ENCODE measurements at places on chromosomes 3 and 15. TPM values are rescaled to one million over a fixed set of nuclear protein-coding genes. Genes with fewer than 3 reads are reported as not detected.

DNA sequence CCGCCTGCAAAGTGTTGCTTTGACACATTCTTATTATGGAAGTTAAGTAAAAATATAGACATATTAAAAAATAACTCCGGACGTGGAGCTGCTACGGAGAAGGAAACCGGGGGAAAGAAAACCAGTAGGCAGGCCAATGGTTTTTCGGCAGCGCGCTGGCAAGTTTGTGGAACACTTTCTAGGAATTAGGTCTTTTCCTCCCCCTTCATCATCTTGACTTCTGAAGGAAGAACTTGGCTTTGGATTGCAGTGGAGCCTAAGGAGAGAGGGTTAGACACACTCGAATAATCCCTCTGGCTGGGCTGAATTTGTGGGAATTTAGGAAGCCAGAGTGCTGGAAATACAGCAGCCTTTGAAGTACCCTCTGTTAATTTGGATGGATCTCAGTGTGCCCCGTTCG lies 317 bp downstream of the ROBO2 start:
- H3K36me3 ChIP-seq, result no peaks in the 10 kb centered on the region
- peak overlapping the region; percentile 52 for H3K4me3 ChIP-seq
- H3K27me3 ChIP-seq, result no peaks in the 10 kb centered on the region
- peaks cover 4% of the 10 kb centered on the region for H3K4me1 ChIP-seq

DNA sequence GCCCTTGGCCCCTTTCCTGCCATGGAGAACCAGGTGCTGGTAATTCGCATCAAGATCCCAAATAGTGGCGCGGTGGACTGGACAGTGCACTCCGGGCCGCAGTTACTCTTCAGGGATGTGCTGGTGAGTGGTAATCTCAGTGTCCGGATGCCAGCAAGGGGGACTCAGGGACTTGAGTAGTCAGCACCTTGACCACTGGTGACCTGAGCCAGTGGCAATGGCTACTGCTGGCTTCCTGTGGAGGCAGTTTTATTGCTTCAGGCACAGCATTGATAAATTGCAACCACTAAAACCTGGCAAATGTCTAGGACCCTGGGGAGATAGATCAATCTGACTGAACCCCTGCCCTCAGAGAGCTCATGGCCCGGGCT lies 830 bp downstream of the MAP2K5 start:
- no peaks in the 10 kb centered on the region for H3K27me3 ChIP-seq
- H3K4me3 ChIP-seq, result peak overlapping the region; percentile 73
- peaks cover 5% of the 10 kb centered on the region for H3K36me3 ChIP-seq
- peak overlapping the region; percentile 87 for H3K27ac ChIP-seq
- H3K4me1 ChIP-seq, result peaks cover 12% of the 10 kb centered on the region
- DNase-seq, result peak; percentile 38

- DNase-seq, result no peak
- H3K27ac ChIP-seq, result no peak overlapping the region
- H3K27me3 ChIP-seq, result no peaks in the 10 kb centered on the region
- H3K4me1 ChIP-seq, result no peaks in the 10 kb centered on the region
Measured at GRCh38 chr3:24151594-24151993, 206.5 kb downstream of the NR1D2 start.

DNA sequence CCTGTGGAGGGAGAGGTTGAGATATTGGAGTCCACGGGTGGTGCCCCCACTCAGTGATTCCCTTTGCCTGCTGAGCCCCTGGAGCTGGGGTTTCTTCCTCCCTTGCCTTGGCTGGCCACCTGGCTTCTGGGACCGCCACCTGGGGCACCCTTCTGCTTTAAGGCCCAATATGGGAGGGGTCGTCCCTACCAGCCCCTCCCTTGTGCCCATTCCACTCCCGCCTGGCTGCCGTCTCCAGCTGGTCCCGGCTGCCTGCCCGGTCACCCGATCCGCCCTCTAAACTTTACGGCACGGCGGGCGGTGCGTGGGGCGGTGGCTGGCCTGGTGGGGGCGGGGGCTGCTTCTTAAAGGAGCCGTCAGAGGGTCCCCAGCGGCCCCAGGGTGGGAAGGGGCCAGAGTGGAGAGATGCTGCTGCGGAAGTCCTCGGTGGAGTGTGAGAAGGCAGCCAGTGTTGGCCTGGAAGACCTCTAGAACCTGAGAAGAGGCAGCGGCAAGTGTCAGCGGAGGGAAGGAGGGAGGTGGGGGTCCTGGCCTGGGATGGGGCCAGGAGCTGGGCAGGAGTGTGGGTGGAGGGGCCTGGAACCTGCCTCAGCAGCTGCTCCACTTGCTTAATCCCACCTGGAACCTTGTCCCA lies 1.6 kb upstream of the SEMA3B start:
- H3K27me3 ChIP-seq, result no peaks in the 10 kb centered on the region
- H3K36me3 ChIP-seq, result no peaks in the 10 kb centered on the region
- no peaks in the 10 kb centered on the region for H3K4me1 ChIP-seq

- H3K36me3 ChIP-seq, result no peaks in the 10 kb centered on the region
- DNase-seq, result no peak
- H3K27me3 ChIP-seq, result no peaks in the 10 kb centered on the region
- no peak overlapping the region for H3K4me3 ChIP-seq
- H3K27ac ChIP-seq, result no peak overlapping the region
- no peaks in the 10 kb centered on the region for H3K4me1 ChIP-seq
Measured at GRCh38 chr3:17733215-17733614, 9.2 kb downstream of the TBC1D5 start.

RAB11A gene
- total RNA-seq, result 40.6 TPM

DNA sequence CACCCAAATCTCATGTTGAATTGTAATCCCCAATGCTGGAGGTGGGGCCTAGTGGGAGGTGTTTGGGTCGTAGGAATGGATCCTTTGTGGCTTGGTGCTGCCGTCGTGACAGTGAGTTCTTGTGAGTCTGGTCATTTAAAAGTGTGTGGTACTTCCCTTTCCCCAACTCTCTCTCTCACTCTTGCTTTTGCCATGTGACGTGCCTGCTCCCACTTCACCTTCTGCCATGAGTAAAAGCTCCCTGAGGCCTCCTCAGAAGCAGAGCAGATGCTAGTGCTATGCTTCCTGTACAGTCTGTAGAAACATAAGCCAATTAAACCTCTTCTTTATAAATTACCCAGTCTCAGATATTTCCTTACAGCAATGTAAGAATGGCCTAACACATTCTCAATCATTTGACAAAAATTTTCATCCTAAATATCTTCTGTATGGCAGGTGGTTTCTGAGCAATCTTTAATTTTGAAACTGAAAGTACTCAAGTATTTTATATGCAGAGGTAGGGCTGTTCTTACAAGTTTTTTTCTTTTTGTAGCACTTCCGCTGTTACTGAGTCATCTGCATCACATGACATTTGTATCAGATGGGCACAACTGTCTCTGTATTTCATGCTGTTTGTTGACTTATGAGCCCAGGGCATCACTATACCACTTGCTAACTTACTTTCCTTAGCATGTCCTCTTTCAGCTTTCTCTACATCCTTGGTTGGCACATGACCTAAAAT lies 8.8 kb downstream of the RPL39L start:
- H3K27me3 ChIP-seq, result no peaks in the 10 kb centered on the region
- no peaks in the 10 kb centered on the region for H3K4me1 ChIP-seq
- no peak overlapping the region for H3K4me3 ChIP-seq

DNA sequence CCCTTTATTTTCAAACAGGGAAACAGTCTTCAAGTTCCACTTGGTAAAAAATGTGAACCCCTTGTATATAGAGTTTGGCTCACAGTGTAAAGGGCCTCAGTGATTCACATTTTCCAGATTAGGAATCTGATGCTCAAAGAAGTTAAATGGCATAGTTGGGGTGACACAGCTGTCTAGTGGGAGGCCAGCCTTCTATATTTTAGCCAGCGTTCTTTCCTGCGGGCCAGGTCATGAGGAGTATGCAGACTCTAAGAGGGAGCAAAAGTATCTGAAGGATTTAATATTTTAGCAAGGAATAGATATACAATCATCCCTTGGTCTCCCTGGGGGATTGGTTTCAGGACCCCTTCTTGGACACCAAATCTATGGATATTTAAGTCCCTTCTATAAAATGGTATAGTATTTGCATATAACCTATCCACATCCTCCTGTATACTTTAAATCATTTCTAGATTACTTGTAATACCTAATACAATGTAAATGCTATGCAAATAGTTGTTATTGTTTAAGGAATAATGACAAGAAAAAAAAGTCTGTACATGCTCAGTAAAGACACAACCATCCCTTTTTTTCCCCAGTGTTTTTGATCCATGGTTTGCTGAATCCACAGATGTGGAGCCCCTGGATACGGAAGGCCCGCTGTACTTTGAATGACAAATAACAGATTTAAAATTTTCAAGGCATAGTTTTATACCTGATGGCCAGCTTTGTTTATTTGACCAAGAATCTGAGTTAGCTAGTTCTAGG lies 7.0 kb downstream of the B2M start:
- H3K4me3 ChIP-seq, result no peak overlapping the region
- H3K27ac ChIP-seq, result no peak overlapping the region
- H3K4me1 ChIP-seq, result peaks cover 8% of the 10 kb centered on the region
- DNase-seq, result no peak
- H3K36me3 ChIP-seq, result peaks cover 43% of the 10 kb centered on the region

GRCh38 chr15:32987067-32987466 lies 207.4 kb downstream of the FMN1 start:
- no peaks in the 10 kb centered on the region for H3K36me3 ChIP-seq
- peaks cover 3% of the 10 kb centered on the region for H3K27me3 ChIP-seq
- no peak for DNase-seq
- H3K27ac ChIP-seq, result no peak overlapping the region

MESP2 gene
- not detected for total RNA-seq

DNA sequence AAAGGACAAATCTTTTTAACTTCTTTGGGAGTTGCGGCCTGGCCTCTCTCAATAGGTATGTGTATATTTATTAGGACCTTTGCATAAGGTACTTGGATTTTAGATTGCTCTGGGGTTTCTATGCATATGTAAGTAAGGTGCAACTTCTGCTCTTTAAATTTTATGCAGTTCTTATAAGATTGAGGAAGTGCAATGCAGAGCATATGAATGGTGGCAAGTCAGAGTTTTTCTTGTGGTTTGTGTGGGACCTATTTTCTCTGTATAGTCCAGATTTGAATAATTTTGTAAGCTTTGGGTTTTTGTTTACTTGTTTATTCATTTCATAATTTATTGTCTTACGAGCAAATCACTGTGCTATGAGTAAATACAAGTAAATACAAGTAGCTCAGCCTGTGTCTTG lies 101.5 kb downstream of the ATG7 start:
- no peak overlapping the region for H3K4me3 ChIP-seq
- no peaks in the 10 kb centered on the region for H3K4me1 ChIP-seq
- no peaks in the 10 kb centered on the region for H3K27me3 ChIP-seq
- DNase-seq, result no peak
- peaks cover 9% of the 10 kb centered on the region for H3K36me3 ChIP-seq
- no peak overlapping the region for H3K27ac ChIP-seq

DNA sequence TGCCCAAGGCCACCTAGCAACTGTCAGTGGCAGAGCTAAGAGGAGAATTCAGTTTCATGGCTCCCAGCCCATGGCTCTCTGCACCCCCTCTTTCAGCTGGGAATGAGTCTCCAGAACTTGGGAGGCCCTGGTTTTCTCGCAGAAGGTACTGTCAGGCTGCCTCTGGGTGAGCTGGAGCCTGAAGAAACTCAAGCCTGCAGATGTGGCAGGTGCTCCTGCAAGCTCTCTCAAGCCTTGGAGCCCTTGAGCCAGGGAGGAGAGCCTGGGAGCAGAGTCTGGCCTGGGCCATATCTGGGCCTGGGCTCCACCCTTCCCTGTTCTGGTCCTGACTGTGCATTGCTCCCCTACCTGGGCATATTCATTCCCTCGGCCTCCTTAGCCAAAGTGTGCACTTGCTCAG lies 74.4 kb upstream of the TLE3 start:
- no peak for DNase-seq
- no peak overlapping the region for H3K27ac ChIP-seq
- H3K27me3 ChIP-seq, result no peaks in the 10 kb centered on the region
- H3K4me3 ChIP-seq, result no peak overlapping the region

DNA sequence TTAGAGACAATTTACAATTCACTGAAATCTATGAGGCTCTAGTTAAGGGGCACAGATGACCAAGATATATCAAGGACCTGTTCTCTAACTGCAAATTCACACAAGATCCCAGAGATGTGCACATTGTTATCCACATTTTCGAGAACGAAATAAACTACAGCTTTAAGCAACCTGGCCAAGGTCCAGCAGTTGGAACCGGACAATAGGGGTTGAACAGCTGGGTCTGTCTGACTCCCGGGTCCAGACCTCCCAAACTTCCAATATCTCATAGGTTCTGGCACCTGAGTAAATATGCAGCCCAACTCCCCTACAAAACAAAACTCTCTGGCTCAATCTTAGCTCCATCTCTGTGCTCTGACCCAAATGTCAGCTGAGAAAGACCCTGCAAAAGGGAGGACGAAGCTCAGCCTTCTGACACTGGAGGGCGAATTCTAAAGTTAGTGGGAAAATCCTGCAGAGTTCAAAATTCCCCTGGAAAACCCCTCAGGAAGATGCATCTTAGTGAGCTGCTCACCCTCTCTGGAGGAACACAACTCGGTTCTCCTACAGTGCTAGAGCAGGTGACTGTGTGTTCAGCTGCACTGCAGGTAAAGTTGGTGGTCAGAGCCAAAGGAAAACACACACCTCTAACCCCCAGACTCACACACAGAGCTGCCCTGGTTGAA lies 14.2 kb upstream of the SPATA12 start:
- no peaks in the 10 kb centered on the region for H3K27me3 ChIP-seq
- no peak overlapping the region for H3K4me3 ChIP-seq
- no peaks in the 10 kb centered on the region for H3K4me1 ChIP-seq
- no peaks in the 10 kb centered on the region for H3K36me3 ChIP-seq

MKRN2 gene
- total RNA-seq, result 17.3 TPM

- H3K4me1 ChIP-seq, result no peaks in the 10 kb centered on the region
- H3K36me3 ChIP-seq, result no peaks in the 10 kb centered on the region
- H3K4me3 ChIP-seq, result no peak overlapping the region
- H3K27ac ChIP-seq, result no peak overlapping the region
- DNase-seq, result no peak
Measured at GRCh38 chr3:23303601-23304217, 100.6 kb downstream of the UBE2E2 start.

ISY1 gene
- total RNA-seq, result 6.4 TPM

CYP11A1 gene
- 0.47 TPM for total RNA-seq

- H3K27me3 ChIP-seq, result no peaks in the 10 kb centered on the region
- no peak overlapping the region for H3K4me3 ChIP-seq
- DNase-seq, result no peak
- no peak overlapping the region for H3K27ac ChIP-seq
- H3K36me3 ChIP-seq, result no peaks in the 10 kb centered on the region
- H3K4me1 ChIP-seq, result no peaks in the 10 kb centered on the region
Measured at GRCh38 chr15:90774731-90775514, 57.8 kb downstream of the BLM start.

Measured in liver (tissue), 10 donors.